ENCODE measurements at places on chromosomes 12 and 14.

GRCh38 chr14:32408018-32408417 is 78.9 kb downstream of the AKAP6 start:
- DNase-seq: no peak

- DNase-seq: no peak
These were observed 3.7 kb downstream of the SIVA1 start for GRCh38 chr14:104756477-104757237.

GRCh38 chr12:50505675-50506530 is 1.1 kb downstream of the DIP2B start:
- no peak for DNase-seq

- no peak for DNase-seq
These were observed 60.2 kb downstream of the MDM2 start for GRCh38 chr12:68868043-68868790.

DNA sequence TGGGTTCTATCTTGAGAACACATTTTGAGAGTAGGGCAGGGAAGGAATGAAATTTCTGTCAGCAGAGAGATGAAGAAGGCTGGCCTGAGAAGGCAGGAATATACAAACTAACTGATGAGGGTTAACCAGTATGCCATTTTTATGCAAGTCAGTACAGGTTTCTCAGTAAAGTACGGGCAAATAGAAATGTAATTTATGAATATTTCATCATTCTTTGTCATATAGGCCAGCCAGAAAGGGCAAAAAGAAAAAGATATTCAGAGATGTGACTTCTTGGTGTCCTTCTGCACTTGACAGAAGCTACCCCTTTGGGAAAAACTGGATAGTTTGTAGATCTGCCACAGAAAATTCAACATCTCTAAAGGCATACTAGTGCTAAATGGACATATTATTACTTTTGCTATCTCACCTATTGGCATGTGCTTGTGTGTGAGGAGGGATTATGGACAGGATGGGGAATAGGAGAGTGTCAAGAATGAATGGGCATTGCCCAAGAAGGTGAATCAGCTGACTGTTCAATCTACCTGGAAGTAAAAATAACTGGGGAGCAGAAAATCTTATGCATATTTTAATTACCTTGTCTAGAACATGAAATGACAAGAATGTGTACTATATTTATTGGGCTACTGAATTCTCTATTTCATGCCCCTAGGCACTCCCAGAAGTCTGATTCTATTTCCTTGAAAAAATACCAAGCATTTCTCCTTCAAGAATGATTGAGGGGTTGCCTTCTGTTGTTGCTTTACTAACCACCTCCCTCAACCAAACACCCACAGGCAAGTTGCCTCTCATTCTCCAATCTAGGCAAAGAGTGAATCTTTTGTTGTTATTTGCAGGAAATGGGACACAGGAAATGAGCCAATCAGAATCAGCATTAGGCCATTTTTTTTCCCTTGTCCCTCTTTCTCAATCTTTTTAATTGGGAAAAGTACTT is 175.1 kb upstream of the SLC38A2 start:
- DNase-seq: no peak

DNA sequence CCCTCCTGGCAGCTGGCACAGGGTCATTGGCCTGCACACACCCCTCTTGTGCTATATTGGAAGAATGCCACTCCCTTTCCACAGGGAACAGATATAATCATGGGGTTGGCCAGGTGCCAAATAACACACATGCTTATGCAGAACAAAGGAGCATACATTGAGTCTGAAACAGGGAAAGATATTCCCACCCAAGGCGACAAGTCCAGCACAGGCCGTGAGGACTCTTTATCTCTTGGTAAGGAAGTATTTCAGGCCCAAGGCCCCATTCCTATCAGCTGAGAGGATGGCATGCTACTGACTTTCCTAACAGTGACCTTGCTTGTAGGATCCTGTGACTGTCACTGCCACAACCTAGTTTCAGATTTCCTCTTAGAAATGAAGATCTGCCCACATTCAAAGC is 59.0 kb upstream of the STXBP6 start:
- DNase-seq: peak; percentile 7

DNA sequence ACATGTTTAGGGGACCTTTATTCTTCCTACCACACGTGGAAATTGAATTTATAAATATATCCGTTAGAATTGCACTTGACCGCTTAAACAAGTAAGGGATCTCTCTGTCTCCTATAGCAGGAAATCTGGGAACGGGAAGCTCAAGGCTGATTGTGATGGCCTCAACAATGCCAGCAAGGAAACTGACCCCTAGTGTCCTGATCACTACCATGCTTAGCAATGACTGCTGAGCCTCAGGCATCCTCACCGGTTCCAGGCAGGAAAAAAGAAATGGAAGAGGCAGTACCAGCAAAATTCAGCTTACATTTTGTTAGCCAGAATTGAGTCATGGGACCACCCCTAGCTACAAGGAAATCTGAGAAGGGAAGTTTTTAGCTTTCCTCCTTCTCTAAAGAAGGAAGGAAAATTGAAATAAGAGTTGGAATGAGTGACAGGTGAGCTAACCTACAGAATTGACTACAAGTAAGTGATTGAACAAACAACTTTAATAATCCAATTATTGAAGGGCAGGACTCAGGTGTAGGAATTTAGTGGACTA is 43.9 kb upstream of the AMN1 start:
- DNase-seq: no peak

GRCh38 chr14:30193101-30193500 is 265.5 kb upstream of the PRKD1 start:
- no peak for DNase-seq
